Activated CD4-positive, alpha-beta memory T cell treated with anti-CD3 and anti-CD28 coated beads, Interleukin-2, amount 10 ng/mL, durations not matched to agents 7 days and 5 days (primary cell): ENCODE measurements at places on chromosomes 7 and 10. TPM values are rescaled to one million over a fixed set of nuclear protein-coding genes. Genes with fewer than 3 reads are reported as not detected.

Gene MSMB
- total RNA-seq, result not detected

Gene IDI2
- not detected for total RNA-seq

Gene DKK1
- total RNA-seq, result not detected

Gene ELFN1
- 0.08 TPM for total RNA-seq

Gene FEZF1
- not detected for total RNA-seq

Gene SSC4D
- not detected for total RNA-seq

Gene ZNF789
- 21.8 TPM for total RNA-seq

Gene ZNF365
- total RNA-seq, result 0.23 TPM

Gene FRAT1
- 6.9 TPM for total RNA-seq

Gene CTTNBP2
- total RNA-seq, result not detected
